ENCODE measurements at places on chromosomes 6 and 20.

GRCh38 chr20:12638633-12639312 lies 370.0 kb upstream of the SPTLC3 start:
- no peak for DNase-seq

DNA sequence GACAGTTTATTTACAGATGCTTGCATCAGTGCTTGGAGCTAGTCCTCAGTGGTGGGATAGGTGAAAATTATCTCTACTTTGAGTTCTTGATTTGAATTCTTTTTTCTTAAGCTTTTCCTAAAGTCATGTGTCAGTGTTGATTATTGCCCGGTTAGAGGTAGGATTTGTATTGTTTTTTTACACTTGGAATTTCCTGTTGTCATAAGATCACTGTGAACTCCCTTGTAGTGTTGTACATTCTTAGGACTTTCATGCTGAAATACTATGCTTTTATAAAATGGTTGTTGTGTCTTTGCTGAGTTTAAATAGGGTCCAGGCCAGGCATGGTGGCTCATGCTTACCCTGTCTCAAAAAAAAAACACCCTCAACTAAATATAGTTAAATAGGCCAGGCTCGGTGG lies 20.3 kb downstream of the ASXL1 start:
- DNase-seq, result no peak

GRCh38 chr20:50398821-50399554 lies 111.2 kb upstream of the PTPN1 start:
- DNase-seq, result no peak

- no peak for DNase-seq
Observed at GRCh38 chr6:43101497-43101896, 25.4 kb downstream of the PTK7 start.

DNA sequence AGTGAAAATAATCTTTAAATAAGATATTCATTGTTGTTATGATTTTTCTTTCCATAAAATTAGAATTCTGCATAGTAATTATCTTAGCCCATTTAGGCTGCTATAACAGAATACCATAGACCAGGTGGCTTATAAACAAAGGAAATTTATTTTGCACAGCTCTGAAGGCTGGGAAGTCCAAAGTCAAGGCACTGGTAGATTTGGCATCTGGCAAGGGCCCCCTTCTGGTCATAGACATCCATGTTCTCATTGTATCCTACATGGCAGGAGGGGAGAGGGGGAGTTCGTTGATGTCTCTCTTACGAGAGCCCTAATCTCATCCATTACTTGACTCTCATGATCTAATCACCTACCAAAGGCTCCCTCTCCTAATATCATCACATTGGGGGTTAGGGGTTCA lies 175.0 kb upstream of the CCN2 start:
- no peak for DNase-seq

DNA sequence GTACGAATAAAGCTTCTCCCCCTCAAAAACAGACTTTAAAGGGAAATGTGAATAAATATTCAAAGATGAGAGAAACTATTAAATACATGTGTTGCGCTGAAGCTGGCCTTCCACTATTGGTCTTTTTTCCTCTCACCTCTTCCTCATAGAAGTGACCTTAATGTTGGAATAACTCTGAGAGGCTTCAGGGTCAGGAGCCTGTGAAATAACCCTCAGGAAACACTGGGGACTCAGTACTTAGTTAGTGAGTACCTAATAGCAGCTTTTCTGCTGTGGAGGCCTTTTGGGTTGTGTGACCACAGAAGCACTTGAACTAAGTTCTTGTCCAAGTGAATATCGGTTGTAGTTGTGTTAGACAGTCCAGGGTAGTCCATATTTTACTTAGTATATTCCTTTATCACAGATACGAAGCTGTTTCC lies 799 bp upstream of the SHPRH start:
- no peak for DNase-seq

GRCh38 chr6:149078211-149078782 lies 239.2 kb upstream of the TAB2 start:
- no peak for DNase-seq

GRCh38 chr20:63082308-63082938 lies 75.7 kb upstream of the BHLHE23 start:
- no peak for DNase-seq

DNA sequence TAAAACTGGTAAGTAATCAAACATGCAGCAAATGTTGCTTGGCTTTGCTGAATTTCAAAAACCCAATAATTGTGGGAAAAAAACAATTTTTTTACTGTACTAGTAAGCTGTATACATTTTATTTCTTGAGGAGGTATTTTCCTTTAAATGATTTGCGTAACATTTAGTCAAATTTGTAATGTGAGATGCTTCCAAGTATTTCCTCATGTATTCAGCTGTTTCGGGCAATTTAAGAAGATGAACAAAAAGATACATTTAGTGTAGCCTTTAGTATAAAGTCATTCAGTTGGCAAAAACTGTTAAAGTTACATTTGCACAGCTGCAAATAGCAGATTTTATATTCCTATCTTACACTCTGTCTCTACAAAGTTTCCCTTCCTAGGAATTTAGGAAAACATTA lies 186.1 kb upstream of the SCGN start:
- DNase-seq, result no peak

GRCh38 chr6:138464085-138464484 lies 35.2 kb downstream of the NHSL1 start:
- no peak for DNase-seq

GRCh38 chr6:112183271-112183671 lies 71.1 kb downstream of the LAMA4 start:
- no peak for DNase-seq

DNA sequence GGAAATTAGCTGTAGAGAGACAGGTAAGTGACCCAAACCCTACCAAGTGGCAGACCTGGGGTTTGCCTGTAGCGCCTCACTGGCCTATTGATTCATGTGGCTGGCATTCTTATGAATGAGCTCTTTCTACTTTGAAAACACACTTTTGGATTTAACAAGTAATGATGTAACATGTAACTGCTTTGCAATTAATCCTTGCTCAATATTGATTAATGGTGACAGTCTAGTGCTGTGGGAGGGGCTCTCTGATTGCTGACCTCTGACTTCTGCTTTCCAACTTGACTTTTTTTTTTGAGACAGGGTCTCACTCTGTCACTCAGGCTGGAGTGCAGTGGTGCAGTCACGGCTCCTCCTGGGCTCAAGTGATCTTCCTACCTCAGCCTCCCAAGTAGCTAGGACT lies 82.7 kb downstream of the TIAM2 start:
- no peak for DNase-seq

- DNase-seq, result no peak
Observed at GRCh38 chr6:100453701-100454521, 10.8 kb downstream of the SIM1 start.

GRCh38 chr20:5973172-5973571 lies 22.7 kb downstream of the MCM8 start:
- no peak for DNase-seq

- DNase-seq, result no peak
Observed at GRCh38 chr6:93307505-93308409, 111.6 kb downstream of the EPHA7 start.

- peak; percentile 88 for DNase-seq
Observed at GRCh38 chr6:43702534-43703440, 15.2 kb upstream of the MRPS18A start.

- DNase-seq, result peak; percentile 26
Observed at GRCh38 chr6:1558388-1558787, 51.3 kb upstream of the FOXC1 start.

DNA sequence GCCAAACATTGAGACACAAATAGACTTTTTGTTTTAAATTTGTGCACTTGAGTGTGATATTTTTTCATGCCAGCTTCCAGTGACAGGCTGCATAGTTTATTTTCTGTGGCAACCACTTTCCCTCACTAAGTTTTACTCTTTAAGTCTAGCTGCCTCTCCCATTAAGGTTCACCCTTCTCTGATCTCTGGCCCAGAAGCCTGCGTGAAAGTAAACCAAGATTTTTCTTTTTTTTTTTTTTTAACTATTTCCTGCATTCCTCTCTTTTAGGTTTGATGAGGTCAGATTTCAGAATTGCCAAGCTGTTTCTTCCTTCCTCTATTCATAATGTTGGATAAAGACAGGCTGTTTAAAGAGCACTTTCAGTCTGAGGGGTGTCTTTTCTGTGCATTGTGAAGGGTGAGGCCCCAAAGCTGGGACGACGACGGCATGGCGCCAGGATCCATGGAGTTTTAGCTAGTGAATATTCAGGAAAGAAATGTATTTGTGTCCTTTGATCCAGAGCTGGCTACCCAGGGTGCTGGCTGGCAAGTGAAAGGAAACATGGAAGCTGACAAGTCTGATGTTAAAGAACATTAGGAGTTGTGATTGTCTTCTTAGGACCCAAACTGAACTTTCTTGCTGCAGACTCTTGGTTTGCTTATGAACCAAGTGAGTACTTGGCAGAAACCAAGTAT lies 50.7 kb downstream of the DOK5 start:
- no peak for DNase-seq

GRCh38 chr20:17431621-17432364 lies 99.4 kb downstream of the BFSP1 start:
- DNase-seq, result peak; percentile 31

- no peak for DNase-seq
Observed at GRCh38 chr6:137656735-137657134, 162.5 kb upstream of the OLIG3 start.

GRCh38 chr6:125082908-125083683 lies 70.5 kb upstream of the TPD52L1 start:
- no peak for DNase-seq

- DNase-seq, result no peak
Observed at GRCh38 chr6:160122744-160123143, 1.1 kb downstream of the SLC22A1 start.

- no peak for DNase-seq
Observed at GRCh38 chr6:39686976-39687375, 38.2 kb downstream of the KIF6 start.

DNA sequence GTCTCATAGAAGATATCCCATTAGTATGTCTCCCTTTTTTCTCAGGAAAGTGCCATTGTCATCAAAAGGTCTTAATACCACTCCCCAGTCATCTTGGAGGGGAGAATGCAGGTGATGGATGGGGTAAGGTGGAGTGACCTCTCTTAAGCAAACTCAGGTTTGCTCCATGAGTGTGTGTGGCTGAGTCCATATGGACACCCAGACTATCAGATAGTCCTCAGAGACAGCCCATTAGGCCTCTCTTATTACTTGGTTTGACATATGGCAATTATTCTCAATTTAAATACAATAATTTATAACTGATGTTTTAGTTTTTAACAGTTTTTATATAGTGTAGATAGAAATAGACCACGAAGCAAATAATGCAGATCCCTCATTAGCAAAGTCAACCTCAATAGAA lies 23.2 kb downstream of the LAMA4 start:
- no peak for DNase-seq

DNA sequence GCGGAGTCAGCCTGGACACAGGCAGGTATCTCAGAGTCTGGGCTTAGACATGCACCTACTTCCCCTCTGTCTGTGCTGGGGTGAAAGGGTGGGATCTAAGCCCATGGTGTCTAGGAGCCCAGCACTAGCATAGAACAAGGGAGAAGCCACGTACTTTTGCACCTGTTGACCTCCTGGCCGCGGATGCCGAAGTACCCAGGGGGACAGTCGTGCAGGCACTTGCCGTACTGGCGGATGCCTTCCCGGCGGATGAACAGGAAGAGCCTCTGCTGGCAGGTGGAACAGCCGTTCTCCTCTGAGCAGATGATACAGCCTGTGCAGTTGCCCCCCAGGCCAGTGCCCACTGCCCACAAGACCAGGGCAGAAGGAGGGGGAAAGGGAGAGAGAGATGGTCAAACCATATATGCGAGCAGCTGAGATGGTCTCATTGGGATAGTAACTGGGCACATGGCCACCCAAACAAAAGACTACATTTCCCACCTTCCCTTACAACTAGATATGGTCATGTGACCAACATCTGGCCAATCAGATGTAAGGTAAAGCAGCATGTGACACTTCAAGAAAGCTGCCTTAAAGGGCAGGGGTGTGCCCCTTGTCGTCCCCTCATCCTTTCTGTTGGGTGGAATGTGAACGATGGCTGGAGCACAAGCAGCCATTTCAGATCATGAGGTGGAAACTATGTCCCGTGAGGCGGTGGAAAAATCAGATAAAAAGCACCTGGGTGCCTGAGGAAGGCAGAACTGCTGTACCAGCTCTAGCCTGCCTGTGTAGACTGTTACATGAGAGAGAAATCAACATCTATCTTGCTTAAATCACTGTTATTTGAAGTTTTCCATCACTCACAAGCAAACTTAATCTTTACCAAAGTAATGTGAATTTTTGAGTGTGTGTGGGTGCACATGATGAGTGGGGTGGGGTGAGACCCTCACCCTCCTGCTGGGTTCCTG lies 34.0 kb downstream of the RSPO4 start:
- peak; percentile 52 for DNase-seq

DNA sequence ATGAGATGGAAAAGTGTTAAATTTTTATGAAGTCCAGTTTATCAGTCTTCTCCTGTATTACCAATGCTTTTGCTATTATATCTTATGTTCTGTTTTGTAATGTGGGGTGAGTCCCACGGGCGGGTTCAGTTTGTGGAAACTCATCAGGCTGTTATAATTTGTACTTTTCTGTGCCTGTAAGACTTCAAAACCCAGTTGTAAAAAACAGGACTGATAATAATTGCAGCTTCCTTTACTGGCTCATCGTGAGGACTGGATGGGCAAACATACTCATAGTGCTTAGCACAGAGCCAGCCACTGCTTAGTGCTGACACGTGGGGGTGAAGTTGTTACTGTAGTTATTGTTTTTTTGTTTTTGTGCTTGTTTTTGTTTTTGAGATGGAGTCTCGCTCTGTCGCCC lies 45.6 kb downstream of the TGM2 start:
- DNase-seq, result no peak

GRCh38 chr6:56539527-56540105 lies 103.1 kb downstream of the DST start:
- no peak for DNase-seq

- DNase-seq, result peak; percentile 85
Observed at GRCh38 chr6:73798592-73798991, 102.6 kb downstream of the CD109 start.

DNA sequence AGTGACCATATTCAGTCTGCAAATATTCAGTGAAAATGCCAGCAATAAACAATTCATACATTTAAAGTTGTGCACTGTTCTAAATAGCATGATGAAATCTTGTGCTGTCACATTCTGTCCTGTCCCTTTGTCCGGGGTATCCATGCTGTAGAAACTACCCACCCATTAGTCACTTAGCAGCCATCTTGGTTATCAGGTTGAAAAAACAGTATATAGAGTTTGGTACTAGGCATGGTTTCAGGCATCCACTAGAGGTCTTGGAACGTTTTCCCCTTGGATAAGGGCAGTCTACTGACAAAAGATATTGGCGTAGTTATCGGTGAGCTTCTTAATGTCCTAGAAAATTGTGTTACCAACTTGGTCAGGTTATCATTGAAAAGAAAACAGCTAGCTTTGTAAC lies 12.3 kb upstream of the MAP3K7 start:
- no peak for DNase-seq

DNA sequence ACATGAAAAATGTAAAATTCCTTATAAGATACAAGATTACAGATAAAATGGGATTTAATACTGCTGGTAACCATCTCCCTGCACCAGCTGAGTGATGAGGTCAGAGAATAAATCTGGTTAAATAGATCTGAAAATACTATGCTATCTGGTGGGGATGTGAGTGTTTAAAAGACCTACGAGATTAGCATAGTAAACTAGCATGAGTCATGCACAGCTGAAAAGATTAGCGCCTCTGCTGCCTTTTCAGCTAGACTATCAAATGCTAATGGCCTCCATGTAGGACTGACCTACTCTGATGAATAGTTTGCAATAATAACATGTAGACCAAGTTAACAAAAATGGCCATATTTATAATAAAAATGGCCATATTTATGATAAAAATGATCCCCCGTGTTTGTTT lies 553.3 kb downstream of the C6orf118 start:
- DNase-seq, result no peak

Data from HT1080 (cell line).